ENCODE measurements at places on chromosomes 6 and 20.

DNA sequence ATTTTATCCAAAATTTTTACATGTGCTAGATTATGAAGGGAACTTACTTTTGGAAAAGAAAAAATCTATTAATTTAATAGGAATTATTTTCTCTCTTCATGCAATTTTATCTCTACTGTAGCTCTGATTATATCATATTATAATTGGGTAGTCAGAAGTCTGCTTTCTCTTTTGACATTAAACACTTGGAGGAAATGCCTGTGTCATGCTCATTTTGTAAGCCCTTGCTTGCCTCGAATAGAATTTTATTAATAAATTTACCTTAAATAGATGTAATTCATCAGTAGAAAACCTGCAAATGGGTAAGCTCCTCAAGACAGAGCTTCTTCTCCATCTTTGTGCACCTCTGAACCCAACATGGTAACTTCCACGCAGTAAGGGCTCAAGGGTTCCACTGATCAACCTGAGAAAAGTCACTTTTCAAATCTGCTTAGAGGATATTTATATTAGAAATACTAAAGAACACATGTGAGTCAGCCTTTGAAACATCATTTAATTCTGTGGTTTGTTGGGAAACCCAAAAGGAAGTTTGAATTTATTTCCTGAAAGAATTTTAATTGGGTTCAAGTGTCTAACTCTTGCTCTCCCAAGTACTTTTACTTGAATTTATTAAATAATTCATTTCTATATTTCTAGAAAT lies 266.0 kb downstream of the ALDH8A1 start:
- DNase-seq: peak; percentile 48

DNA sequence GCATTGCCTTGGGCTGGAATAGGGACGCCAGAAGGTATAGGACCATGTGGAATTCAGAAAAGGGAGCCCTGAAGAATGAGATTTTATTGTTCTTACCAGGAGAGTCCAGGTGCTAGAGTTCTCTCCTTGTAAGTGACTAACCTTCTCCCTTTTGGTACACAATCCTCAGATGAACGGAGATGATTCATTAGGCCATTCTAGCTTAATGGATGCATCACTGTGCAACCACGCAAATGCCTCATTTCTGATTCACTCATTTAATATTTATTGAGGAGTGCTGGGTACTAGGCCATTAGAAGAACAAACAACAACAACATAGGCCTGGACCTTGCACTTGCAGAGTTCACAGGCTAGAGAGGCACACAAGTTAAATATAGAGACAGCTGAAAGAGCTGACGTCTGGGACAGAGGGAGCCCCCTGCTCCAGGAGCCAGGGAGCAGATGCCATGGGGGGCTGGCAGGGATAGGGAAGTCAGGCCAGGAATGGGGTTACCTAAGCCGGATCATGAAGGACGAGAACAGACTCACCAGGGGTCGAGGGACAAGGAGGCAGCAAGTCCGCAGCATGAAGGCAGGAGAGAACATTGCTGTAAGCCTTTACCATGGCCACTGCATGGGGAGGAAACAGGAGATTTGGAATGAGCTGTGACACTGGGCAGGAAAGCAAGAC lies 179.5 kb upstream of the AKAP12 start:
- DNase-seq: peak; percentile 98

- no peak for DNase-seq
Measured at GRCh38 chr6:155717374-155717773, 261.7 kb upstream of the NOX3 start.

GRCh38 chr20:25117990-25118389 lies 36.0 kb upstream of the VSX1 start:
- DNase-seq: no peak

- DNase-seq: no peak
Measured at GRCh38 chr20:51460569-51461265, 81.8 kb downstream of the NFATC2 start.

- no peak for DNase-seq
Measured at GRCh38 chr6:132813173-132813856, 1.1 kb upstream of the RPS12 start.

DNA sequence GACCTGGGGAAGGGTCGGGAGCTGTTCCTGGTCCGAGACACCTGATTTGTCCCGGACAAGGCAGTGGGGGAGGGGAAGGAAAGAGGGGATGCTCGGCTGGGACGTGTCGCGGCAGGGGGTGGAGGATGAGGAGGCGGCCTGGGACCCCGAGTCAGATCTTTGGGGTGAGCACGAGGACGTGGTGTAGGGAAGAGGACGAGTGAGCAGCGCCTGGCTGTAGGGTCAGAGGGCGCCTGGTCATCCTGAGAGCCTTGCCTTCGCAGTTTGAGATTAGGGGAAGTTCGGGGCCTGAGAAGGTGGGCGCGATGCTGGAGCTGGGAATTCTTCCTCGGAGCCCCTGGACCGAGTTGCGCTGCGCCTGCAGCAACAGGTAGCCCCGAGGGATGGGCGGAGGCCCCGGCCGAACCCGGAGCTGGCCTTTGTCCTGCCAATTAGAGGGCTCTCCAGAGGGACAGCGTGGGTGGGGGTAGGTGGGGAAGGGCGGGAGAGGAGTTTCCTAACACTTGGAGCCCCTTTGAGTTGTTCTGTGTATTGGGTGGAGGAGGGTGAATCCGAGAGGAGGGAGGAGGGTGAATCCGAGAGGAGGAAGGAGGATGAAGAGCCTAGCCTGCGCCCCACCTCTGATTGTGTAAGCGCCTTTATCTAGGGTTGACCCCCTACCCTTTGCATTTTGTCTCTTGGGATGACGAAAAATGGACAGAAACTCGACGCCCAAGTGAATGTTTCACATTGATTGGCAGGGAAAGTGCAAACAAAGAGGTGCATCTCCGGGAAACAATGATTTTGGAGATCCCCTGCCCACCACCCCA lies 72.0 kb downstream of the SOX4 start:
- no peak for DNase-seq

GRCh38 chr6:27138837-27139755 lies 108.4 kb upstream of the PRSS16 start:
- no peak for DNase-seq

GRCh38 chr6:46184114-46184513 lies 13.3 kb upstream of the ENPP5 start:
- DNase-seq: peak; percentile 91

DNA sequence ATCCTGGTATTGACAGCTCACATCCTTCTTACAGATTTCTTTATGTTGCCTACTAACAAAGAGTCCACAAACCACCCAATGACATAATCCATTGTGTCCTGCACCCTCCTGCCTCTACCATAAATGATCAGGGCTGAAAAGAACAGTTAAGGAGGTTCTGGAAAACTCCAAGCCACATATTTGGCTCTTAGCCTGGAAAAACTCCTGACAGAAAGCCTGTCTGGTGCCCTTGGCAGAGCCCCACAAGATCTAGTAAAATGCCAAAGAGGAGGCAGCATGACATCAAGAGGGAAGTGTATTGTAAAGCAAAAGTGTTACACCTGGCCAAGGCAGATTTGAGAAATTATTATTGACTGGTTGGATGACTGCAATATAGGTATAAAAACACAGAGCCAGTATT lies 126.4 kb upstream of the VGLL2 start:
- DNase-seq: no peak

- peak; percentile 57 for DNase-seq
Measured at GRCh38 chr6:56381801-56382251, 134.4 kb upstream of the COL21A1 start.

DNA sequence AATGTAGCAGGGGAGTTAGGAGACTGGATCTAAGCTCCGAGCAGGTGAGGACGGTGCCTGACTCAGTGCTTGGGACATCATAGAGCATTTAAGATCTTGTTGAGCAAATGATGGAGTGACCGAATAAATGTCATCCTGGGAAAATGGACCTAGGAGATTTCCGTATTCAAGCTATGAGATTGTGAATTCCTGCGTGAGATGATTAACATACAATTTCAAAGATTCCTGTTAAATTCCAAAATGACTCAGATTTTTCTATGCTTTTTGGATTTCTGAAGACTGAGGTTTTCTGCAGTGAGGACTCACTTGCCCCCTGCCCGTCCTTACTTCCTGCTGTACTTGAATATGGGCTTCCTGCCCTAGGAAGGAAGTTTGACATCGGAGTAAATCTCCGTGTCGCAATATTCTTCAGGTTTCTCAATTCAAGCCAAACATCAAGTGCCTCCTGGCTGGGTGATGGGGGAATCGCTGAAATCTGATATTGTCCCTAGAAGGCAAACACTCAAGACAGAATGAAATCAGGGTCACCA lies 5.2 kb downstream of the SYTL3 start:
- peak; percentile 76 for DNase-seq

- peak; percentile 0 for DNase-seq
Measured at GRCh38 chr6:77326029-77326428, 137.3 kb downstream of the HTR1B start.

DNA sequence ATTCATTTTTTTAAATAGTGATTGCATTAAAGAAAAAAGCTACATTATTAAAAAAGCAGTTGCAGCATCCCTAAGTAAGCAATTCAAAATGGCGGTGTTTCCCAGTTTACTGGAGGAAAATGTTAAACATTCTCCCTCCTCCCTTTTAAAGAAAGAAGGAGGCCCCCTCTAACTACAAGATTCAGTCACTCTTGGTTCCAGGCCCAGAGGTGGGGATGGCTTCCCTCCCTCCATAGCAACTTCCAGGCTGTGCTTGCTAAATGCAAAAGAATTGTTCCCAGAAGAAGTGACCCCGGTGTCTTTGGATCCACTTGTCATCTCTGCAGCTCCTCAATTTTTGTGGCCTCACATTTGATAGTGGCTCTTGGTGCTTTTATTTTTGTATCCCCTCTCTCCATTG lies 165.9 kb downstream of the SOBP start:
- DNase-seq: no peak

- DNase-seq: no peak
Measured at GRCh38 chr6:1865585-1865984, 255.9 kb downstream of the FOXC1 start.

- DNase-seq: no peak
Measured at GRCh38 chr6:35728683-35729678, 7.9 kb upstream of the ARMC12 start.

- DNase-seq: peak; percentile 69
Measured at GRCh38 chr6:125944434-125944816, 12.1 kb upstream of the HINT3 start.

- no peak for DNase-seq
Measured at GRCh38 chr6:31572041-31572911, at the start of gene LTA. TSS of gene LTA (plus strand) at chr6:31572289. CDS start at chr6:31572743, 454 bp downstream.

DNA sequence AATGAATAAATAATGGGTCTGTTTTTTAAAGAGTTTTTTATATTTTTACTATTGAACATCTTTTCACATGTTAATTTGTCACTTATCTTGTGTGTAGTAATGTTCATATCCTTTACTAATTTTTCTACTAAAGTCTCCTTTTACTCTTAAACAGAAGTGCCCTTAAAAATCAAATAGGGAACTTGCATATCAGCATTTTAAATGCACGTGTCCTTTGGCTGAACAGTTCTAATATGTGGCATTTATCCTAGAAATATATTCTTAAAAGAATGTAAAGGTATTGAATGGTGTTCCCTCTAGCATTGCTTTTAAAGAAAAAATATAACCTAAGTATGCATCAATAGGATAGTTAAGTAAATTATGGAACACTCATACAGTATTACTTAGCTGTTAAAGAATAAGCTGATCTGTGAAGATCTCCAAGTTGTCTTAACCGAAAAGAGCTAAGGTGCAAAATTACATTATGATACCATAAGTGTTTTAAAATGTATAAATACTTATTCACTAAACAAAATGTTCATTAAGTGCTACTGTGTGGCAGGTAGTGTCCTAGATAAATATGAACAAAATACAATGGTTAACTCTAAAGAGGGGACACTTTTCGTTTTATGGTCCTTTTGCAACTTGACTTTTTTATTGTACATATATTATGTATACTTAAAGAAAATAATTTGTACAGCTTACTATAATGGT lies 631 bp upstream of the PGBD1 start:
- DNase-seq: no peak

DNA sequence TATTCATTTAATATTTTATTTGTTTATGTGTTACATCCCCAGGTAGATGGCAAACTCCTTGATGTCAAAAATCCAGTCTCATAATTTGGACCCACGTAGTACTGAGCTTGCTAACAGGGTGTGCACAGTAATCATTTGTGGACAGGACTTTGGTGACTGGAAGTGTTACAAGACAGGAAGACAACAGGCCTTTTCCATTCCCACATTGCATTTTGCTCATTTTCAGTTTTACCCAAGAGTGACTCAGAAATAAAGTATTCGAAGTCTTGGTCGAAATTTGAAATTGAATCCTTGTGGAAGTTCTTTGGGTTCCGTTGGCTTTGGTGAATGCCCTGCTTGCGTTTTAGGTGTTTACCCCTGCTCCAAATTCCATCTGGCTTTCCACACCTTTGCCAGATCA lies 63.0 kb upstream of the THBS2 start:
- DNase-seq: peak; percentile 11

GRCh38 chr6:165010556-165011535 lies 298.6 kb downstream of the C6orf118 start:
- peak; percentile 82 for DNase-seq

GRCh38 chr20:62123450-62124118 lies 1.3 kb downstream of the LSM14B start:
- peak; percentile 63 for DNase-seq

GRCh38 chr6:32697031-32697430 lies 30.6 kb upstream of the HLA-DQB1 start:
- DNase-seq: no peak

GRCh38 chr6:33124525-33124901 lies 48.7 kb downstream of the HLA-DPB1 start:
- DNase-seq: no peak

- no peak for DNase-seq
Measured at GRCh38 chr6:9140951-9141460, 705.7 kb upstream of the SLC35B3 start.

- DNase-seq: no peak
Measured at GRCh38 chr6:56739836-56740815, 97.4 kb upstream of the DST start.

Data from astrocyte (in vitro differentiated cells and primary cell).